Ovary (tissue), 10 donors: ENCODE measurements at places on chromosomes 3 and 15.
A peak's percentile ranks its signal among the peaks of the same experiment; 100 is the strongest.

DNA sequence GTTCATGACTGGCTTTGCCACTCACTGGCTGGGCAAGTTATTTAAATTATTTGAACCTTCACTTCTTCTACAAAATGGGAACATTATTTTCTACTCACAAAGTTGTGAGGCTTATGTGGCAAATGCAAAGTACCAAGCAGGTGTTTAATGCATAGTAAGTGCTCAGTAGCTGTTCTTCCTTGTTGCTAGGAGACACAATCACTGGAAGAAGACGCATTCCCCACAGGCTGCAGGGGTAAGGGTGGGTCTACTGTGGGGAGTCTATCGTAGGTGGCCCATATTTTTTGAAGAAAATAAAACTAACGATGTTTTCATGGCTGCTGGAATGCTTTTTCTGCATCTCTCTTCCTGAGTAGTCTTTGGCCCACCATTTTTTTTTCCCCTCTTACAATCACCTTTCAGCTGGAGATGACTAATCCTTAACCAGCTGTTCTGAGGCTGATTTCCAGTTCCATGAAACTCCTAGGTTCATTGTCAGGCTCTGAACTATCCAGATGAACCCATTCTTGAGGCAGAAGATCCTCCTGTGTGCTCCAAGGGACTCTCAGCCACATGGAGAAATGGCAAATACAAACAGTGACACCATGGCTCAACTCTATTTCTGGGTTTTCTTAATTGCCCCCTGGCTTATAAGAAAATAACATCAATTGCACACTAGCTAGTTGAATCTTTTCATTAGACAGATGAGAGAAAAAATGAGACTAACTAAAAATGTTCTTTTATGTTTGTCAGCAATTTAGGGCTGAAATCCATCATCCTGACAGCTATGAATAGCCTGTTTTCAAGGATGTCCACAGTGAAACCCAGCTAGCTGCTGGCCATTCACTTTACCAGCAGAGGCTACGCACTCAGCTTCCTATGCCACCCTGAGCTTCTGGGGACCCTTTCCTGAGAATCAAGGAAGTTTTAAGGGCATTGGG lies 108.3 kb upstream of the ETV5 start:
- no peak for DNase-seq

- DNase-seq: no peak
Measured at GRCh38 chr3:163033652-163034051, 1537.0 kb downstream of the OTOL1 start.

DNA sequence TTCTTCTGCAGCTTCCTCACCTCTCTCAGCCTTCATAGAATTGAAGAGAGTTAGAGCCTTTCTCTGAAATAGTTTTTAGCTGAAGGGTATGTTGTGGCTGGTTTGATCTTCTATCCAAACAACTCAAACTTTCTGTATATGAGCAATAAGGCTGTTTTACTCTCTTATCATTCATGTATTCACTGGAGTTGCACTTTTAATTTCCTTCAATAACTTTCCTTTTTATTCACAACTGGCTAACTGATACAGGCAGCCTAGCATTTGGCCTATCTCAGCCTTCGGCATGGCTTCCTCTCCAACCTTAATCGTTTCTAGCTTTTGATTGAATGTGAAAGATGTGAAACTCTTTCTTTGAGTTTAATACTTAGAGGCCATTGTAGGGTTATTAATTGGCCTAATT lies 109.3 kb downstream of the GTPBP8 start:
- DNase-seq: no peak

DNA sequence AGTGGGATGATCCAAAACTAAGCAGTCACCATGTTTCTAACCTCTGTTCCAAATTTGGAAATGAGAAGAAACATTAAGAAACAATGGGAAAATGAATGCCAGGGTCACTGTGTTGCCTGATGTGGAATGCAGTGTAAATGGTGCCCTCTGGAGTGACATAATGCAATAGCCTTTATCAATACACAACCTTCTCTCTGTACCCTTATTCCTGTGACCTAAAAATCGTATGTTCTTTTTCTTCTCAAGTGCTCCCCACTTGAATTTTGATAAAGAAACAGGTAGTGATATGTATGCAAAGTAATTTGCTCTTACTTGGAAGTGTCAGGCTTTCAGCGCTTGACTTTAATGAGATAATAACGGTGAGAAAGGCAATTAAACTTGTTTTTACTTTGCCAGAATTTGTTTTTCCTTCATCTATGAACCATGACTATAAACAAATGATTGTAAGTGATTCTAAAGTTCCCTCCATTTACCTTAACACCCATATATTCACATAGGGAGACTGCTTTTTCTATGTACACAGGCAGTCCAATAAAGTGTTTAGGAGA lies 145.8 kb upstream of the THRB start:
- no peak for DNase-seq

DNA sequence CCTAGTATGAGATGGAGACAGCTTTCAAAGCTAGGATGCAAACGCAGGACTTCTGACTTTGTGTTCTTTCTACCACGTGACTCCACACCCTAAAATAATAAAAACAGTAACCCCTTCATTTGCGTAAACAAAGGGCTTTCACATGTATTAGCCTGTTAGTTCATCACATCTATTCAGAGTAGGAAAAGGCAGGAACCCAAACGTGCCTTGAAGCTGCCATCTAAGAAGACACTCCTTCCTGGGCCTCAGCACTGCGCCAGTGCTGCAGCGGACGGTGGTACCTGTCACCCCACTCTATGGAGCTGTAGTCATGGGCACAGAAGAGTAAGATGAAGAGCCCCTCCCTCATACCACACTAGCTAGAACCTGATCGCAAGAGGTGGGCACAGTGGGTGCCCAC lies 34.3 kb downstream of the PLD1 start:
- no peak for DNase-seq

DNA sequence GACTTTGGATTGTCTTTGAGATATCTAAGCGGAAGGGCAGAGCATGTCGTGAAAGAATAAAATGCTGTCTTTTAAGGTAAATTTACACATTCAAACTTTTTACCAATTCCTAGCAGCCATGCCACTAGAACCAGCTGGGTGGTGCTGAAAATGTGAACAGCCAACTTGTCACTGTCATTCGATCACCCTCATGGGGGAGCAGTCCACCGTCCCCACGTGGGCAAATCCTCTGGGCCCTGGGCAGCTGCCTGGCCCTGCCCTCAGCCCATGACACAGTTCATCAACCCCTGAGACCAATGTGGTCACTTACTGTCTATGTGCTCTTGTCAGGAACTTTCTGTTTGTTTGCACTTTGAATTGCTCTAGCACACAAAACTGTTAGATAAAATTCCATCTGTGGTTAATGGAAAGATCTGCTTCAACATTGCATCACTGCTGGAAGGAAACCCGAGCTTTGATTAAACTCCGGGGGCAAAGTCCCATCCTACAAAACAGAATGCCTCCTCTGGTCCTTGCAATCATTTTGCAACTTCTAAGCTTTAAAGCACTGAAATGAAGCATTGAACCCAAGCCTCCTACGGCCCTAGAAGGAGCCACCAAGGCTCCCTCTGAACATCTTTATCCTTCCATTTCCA lies 50.1 kb downstream of the PCSK6 start:
- DNase-seq: no peak

GRCh38 chr15:43292375-43293078 lies 25.8 kb upstream of the TGM5 start:
- no peak for DNase-seq

DNA sequence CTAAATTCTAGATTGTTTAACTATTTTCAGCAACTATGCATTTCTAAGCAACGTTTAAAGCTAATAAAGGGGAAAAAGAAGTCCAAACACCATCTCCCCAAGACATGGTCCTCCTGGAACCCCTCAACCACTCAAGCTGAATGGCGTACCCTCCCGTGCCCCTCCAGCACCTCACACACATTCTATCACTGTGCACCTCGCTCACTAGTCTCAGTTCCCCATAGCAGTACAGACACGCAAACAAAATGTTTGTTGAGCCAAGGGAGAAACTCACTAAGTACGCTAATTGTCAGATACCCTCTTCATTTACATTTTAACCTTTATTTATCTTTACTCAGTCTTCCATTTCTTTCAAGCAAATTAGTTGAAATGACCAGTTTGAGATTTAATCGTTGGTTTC lies 48.8 kb downstream of the ACAP2 start:
- no peak for DNase-seq

- DNase-seq: no peak
Measured at GRCh38 chr3:148023994-148024393, 614.8 kb downstream of the ZIC1 start.

- peak; percentile 94 for DNase-seq
Measured at GRCh38 chr15:69058830-69059556, 44.5 kb downstream of the NOX5 start.

DNA sequence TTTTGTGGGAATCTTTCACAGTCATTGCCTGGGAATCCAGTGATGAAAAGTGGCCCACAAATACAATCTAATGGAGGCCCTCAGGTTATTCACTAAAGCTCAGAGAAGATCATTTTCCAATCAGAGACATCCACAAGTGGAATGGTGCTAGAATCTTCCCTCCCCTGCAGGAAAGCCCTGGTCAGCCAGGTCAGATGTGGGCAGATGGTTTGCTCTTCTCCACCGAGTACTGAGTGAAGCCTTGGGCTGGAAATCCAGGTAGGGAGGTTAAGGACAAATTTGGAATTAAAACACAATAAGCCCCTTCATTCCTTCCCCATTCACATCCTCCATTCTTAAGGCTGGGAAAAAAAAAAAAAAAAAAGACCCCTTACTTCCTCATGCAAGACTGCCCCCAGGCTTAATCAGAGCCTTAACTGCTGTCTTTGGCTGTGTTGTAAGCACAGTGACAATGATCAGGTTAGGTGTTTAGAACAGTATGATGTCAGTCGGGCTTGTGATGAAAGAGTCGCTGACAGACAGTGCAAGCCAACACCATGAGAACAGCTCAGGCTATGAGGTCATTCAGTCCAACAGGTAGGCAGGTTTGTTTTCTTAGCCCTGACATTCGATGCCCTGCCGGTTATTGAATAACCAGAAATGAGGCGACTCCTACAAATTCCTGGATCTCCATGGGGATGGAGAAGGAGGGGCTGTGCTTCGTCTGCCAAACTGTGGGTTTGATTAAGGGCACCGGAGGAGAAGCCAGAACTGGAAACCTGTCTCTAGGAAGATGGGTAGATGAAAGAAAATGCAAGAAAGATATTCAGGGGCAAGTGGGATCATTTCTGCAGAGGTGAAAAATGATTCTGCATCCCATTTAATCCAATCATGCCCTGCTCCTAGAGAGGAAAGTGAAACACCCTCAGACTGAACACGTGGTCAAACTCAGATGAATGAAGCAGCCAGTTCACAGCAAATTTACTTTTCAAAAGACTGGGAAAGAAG lies 23.5 kb upstream of the HES1 start:
- DNase-seq: no peak

DNA sequence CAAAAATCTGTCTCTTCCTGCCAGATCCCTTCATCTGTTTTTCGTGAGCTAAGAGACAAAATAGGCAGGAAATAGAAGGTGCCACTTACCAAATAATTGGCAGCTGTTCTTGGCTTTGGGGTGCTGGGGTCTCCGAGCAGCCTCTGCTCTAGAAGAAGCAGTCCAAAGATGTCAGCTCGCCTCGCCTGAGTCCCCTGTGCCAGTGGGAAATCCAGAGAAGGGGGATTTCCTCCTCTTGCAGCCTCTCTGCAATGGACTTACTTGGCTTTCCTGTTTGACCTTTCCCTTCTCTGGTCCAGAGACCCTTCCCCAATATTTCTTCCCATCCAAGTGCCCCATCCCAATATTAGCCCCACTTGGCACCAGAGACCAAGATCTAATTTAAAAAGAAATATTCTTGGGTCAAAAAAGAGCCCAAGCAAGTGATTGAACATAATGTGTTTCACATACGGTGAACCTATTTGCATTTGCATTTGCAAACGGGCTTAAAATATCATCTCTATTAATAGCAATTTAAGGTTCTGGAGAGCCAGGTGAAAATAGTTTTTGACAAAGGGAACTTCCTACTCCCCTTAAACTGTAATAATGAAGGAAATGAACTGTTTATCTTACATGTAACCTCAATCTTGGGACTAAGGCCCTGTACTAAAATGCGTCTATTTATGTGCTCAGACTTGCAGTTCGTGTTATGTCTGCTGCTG lies 23.2 kb downstream of the CD86 start:
- no peak for DNase-seq

- no peak for DNase-seq
Measured at GRCh38 chr15:101454365-101454764, 35.1 kb downstream of the PCSK6 start.

DNA sequence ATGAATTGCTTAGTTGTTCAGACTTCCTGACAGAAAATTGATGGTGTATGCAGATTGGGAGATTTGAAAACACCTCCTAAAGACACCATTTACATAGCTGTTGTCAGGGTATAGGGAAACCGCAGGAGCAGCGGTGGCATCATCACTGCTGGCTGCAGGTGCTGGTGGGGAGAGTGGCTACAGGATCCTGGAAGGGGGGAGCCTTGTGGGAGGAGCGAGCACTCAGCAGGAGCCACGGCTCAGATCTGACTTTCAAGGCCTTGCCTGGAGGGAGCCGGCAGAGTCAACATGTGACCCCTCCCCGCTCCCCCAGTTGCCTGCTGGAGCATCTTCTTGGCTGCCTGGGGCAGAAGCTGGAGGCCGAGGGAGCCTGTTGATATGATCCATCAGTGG lies 26.1 kb downstream of the EDEM1 start:
- no peak for DNase-seq

DNA sequence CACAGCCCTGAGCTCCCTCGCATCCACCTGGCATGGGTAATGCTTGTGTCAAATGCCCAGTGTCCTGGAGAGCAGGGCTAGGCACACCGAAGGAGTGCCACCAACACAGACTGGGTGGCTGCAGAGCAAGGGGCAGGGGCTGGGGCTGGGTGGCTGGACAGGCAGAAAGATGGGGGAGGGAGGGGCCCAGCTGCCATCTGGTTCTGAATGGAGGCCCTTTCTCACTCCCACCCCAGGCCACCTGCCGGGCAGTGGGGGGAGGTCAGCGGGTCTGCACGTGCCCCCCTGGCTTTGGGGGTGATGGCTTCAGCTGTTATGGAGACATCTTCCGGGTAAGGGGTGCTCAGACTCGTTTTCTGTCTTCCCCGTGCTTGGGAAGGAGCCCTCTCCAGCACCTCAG lies 17.0 kb downstream of the STAB1 start:
- DNase-seq: no peak

- no peak for DNase-seq
Measured at GRCh38 chr15:74460298-74460697, 662 bp downstream of the UBL7 start.

DNA sequence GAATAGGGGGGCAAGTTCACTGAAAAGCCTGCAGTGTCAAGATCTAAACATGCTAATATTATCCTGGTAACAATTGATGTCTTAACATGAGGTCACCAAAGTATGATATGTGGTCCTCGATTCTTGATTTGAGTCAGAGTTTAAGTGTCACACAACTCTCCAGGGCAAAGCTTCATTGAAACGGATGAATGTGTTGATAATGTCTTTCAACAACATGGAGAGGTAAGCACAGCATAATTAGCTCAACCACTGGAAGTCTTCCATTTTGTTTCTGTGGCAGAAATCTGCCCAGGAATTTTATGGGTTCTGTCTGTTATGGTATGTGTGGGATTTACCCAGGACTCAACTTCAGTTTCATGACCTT lies 591.5 kb downstream of the ZNF385D start:
- DNase-seq: no peak

- no peak for DNase-seq
Measured at GRCh38 chr15:35768949-35769348, 223.0 kb upstream of the DPH6 start.

GRCh38 chr15:22966321-22967083 lies 13.7 kb downstream of the CYFIP1 start:
- DNase-seq: no peak
